Fibroblast of skin of back (primary cell): ENCODE measurements at places on chromosomes 6 and 20.

DNA sequence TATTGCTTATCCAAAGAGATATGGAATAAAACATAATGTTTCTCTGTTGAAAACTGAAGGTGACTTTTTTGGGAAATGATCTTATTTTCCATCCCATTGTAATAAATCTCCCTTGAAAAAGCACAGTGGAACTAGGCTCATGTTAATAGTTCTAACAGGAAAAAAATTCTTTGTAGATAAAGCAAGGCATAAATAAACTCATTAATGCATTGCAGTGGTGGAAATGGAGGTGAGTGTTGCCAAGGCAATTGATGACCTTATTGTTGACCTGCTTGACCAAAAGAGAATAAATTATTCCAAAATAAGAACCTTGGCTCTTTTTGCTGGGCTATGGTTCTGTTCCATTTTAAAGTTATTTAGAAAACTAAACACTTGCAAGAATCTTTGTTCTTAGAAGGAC is 55.2 kb downstream of the TRMT11 start:
- no peak for DNase-seq

- no peak for DNase-seq
These were observed 14.8 kb upstream of the HLA-DRB1 start for GRCh38 chr6:32604434-32604877.

DNA sequence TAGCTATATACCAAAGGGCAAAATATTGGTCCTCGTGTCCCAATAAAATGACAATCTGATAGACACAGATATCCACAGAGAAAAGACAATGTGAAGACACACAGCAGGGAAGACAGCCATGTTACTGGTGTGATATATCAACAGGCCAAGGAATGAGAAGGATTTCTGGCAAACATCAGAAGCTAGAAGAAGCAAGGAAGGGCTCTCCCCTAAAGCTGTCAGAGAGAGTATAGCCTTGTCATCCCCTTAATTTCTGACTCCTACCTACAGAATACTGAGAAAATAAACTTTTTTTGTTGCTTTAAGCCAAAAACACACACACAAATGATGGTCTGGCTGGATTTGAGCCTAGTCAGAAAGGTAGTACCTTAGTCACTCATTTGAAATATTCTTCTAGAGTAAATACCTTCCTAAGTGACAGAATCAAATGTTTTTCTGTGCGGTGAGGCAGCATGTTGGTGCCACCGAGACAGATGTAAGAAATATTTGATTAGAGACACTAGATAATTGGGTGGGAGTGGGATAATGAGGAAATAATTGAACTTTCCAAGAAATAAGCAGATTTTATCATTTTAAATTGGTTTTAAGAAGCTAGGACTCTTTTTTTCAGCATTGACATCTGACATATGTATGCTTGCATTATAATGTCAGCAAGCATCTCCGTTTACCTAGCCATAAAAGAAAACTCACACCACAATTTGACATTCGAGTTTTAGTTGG is 123.4 kb upstream of the TFAP2D start:
- no peak for DNase-seq

- no peak for DNase-seq
These were observed 26.0 kb upstream of the CLVS2 start for GRCh38 chr6:122969999-122970533.

DNA sequence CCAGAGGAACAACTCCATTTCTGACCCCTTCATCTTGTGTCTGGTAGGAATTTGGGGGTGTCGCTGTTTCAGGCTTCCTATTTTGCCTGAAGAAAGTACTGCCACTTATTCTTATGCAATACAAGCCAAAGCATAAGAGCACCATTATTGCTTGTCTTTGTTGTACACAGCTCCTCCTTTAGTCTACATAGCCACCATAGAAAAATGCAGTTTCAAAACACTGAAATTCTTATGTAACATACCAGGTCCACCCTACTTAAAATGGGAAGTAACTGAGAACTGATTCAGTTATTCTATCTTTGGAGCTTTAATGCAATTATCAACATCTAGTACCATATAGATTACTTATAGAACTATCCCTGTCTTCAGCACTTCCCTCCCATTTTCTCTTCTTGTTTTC is 255.5 kb downstream of the ARHGAP18 start:
- no peak for DNase-seq

DNA sequence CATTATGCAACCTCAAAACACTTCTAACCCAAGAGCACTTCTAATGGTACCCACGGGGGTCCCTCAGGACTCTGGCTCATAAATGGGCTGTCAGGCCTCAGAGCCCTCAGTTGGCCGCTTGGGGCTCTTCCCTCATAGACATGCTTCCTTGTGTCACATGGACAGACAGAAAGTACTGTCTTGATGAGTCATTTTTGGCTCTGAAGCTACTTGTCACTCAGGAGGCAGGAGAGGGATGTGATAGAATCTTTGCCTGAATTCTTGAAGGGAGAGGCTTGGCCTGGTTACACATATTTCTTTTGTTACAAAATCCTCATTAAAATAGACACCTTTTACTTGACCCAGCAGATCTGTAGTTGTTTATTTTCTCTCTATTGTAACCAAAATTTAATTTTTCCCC is 15.1 kb upstream of the EDN1 start:
- peak; percentile 61 for DNase-seq

GRCh38 chr20:25042531-25043498 is 15.1 kb downstream of the ACSS1 start:
- no peak for DNase-seq

- no peak for DNase-seq
These were observed 8.9 kb downstream of the TAGAP start for GRCh38 chr6:159035891-159036290.

DNA sequence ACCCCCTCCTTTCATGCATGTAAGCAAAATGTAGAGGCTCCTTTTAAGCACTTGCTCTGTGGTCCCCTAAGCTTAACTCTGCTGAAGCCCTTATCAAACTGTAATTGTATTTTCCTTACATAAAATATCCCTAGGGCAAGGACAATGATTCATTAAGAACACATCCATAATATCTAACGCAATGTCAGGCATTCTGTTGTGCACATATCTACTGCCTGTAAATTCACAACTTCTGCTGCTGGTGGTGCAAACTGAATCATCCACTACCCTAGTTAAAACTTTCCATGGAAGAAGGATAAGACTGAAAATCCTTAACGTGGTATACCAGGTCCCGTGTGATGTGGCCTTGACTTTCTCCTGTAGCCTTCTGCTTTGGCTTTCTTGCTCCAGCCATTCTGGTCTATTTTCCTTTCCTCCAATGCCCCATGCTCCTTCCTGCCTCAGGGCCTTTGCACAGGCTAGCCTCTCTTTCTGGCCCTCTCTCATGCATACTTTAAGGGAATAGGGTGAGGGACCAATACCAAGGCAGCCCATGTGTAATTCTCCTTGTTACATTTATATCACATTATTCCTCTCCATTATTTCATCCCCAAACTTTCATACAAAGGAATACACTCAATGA is 113.6 kb upstream of the ZFP64 start:
- DNase-seq: peak; percentile 12

- DNase-seq: peak; percentile 66
These were observed 6.6 kb upstream of the SOX18 start for GRCh38 chr20:64055893-64056638.

GRCh38 chr20:45269754-45270270 is 15.4 kb upstream of the SLPI start:
- DNase-seq: no peak

DNA sequence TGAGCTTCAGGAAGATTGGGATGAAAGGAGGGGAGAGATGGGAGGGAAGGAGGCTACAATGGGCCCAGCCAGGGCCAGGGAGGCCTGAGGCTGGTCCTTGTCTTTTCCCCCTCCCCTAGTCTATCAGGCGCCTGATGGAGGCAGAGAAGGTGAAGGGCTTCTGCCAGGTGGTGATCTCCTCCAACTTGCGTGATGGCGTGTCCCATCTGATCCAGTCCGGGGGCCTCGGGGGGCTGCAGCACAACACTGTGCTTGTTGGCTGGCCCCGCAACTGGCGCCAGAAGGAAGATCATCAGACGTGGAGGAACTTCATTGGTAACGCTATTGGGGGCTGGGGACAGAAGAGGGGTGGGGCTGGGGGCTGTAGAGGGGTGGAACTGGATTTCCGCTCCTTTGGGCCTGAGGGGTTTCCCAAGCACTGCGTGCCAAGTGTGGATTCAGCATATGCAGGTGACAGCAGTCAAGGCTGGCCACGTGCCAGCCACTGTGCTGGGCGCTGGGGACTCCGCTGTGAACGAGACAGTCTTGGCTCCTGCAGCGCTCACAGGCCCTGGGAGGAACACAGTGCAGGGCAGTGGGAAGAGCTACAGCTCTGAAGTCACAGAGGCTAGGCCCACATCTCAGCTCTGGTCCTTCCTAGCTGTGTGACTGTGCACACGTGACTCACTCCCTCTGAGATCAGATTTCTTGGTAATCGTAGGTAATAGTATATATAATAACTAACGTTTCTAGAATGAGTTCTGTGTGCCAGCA is 22.7 kb downstream of the SLC12A5 start:
- DNase-seq: no peak

DNA sequence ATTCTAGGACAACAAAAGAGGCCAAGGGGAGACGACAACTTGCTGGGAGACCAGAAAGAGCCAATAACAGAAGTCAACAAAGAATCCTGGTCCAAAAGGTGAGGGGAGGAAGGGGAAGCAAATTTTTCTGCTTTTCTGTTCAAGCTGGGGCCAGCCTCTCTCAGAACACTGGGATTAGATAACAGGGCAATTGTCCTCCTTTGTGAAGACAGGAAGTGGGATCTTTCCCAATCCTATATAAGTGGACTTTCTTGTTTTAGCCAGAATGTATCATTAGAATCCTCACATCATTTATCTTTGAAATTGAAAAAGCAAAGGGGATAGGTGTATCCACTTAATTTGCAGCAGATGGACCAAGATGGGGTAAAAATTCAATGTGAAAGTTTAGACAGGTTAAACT is 101.2 kb upstream of the COL21A1 start:
- no peak for DNase-seq

DNA sequence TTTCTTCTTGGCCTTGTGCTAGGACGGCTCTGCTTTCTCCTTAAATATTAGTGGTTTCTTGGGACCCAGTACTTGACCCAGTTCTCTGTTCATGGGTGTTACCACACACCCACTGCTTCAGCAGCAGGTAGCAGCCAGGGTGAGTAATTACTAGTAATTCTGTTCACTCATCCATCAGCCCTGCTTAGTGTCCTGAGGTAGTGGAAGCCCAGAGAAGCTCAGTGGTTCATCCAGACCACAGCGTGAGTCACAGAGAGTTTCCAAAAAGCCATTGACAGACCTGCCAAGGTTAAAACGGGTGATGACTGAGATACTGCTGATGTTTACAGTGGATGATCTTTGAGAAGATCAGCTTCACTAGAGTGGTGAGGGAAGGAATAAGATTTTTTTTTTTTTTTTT is 51.7 kb upstream of the HINT3 start:
- DNase-seq: no peak

- DNase-seq: no peak
These were observed 49.9 kb downstream of the MUC22 start for GRCh38 chr6:31060145-31060544.

DNA sequence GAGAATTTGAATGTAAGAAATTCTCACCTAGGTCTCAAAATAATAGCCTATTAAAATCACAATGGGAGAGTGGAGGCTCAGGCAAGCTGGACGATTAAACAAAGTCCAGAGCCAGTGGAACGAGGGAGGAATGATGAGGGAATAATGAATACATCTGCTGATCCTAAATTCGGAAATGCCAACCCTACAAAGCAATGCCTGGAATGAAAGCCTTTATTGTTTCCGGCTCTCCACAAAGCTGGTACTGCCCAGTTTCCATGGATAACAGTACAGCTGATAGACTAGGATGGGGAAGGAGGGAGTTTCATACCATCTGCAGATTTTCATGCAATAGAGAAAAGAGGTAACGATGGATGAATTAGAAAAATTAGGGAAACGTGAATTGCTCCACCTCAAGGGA is 356.1 kb downstream of the CBLN4 start:
- DNase-seq: peak; percentile 32

- peak; percentile 63 for DNase-seq
These were observed 141.5 kb downstream of the GMDS start for GRCh38 chr6:2103765-2104523.

GRCh38 chr20:3563133-3563532 is 92.3 kb downstream of the ATRN start:
- no peak for DNase-seq

- DNase-seq: no peak
These were observed 10.5 kb upstream of the ZBTB9 start for GRCh38 chr6:33443619-33444504.

DNA sequence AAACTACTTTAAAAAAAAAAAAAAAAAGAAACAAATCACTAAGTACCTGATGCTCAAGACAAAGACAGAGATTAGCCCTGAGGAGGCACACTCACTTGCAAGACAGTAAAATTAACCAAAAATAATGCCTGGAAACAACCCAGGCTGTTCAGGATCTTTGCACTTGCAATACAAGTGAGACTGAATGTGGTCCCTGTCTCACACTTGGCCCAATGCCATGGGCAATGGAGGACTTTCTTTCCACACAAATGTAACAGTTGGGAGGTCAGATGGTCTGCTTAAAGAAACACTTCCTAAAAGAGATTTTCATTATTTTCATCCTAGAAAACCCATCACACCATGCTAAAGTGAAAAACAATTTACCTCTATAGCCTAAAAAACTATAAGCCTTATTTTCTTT is 16.2 kb downstream of the STAU1 start:
- DNase-seq: no peak

DNA sequence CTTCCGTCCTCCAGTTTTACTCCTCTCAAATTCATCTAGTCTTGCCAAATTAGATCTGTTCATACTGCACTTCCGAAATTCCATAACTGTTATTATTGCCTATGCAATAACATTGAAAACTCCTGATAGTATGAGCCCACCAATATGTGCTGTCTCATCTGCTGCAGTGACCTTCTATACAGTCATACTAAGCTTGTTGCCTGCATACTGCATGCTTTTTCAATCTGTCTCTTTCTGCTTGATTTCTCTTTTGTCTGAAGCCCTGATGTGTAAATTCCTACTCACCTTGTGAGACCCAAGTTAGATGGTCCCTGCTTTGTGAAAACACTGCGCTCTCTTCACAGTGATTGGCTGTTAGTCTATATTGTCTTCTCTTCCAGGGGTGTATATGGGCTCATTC is 1.1 kb downstream of the TBP start:
- DNase-seq: no peak
